ENCODE measurements at places on chromosomes 7 and 10.

- no peak for DNase-seq
These were observed 33.5 kb downstream of the PROSER2 start for GRCh38 chr10:11856678-11857077.

GRCh38 chr7:1555046-1555812, 776 bp downstream of the TMEM184A start:
- DNase-seq = no peak

DNA sequence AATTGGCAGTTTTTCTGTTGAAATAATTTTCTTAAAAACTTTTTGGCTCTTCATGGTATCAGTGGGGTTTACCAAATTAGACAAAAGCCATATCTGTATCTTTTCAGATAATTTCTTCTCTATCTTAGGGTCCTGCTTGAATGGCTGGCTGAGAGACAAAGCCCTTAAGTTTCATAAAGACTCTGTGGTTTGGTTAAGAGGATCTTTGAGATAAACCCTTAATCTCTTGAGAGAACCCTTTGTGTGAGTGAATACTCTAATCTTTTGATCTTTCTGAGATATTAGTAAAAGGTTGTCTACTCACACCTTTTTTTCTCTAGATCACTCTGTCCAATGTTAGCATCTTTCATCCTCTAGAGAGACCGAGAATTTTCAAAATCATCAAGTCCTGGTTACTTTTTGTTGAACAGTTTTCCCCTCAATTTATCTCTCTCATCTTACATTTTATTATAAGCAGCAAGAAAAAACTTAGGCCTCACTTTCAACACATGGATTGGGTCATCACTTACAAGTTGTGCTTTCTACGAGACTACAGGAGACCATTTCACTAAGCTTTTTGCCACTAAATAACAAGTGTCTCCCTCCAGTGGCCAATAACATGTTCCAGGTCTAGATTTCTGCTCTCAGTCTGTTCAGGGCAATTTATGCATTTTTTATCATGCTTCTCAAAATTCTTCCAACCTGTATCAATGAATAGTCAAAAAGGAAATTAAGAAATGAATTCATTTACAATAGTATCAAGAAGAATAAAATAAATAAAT, 28.4 kb downstream of the DNAJC9 start:
- DNase-seq = no peak

- DNase-seq = no peak
These were observed 324.2 kb upstream of the ZMIZ1 start for GRCh38 chr10:78744491-78745090.
